ENCODE measurements at places on chromosomes 3 and 15.

DNA sequence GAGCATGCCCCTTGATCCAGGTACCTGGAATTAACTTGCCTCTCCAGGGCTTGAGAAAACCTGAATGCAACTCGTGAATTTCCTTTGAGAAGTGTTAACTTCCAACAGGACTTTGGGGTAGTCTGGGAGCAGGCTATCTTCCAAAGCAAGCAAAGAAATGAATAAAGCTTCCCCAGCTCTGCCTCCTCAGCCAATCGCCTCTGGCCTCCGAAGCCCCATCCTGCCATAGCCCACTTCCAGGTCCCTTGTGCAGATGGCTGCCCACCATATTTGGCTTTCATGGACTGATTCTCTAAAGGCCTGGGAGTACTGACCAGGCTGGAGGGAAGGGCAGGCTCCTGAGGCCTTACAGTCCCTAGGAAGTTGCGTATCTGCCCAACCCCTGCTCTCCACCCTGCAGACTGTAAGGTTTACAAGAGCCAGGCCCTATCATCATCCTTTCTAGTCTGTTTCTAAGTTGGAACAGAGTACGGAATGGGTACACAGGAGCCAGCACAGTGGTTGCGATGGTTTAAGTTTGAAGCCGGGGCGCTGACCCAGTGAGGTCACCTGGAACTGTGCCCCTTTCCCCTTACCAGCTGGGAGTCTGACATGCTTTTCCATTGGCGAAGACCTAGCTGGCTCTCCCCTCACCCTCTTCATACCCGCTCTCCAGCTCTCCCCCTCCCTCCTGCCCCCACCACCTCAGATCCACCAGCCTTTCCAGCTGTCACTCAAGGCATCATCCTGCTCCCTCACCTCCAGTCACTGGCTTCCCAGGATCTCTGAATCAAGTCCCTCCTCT lies 1.1 kb upstream of the PML start:
- DNase-seq = peak; percentile 47

GRCh38 chr3:189214651-189215050 lies 42.9 kb downstream of the TPRG1 start:
- DNase-seq = no peak

DNA sequence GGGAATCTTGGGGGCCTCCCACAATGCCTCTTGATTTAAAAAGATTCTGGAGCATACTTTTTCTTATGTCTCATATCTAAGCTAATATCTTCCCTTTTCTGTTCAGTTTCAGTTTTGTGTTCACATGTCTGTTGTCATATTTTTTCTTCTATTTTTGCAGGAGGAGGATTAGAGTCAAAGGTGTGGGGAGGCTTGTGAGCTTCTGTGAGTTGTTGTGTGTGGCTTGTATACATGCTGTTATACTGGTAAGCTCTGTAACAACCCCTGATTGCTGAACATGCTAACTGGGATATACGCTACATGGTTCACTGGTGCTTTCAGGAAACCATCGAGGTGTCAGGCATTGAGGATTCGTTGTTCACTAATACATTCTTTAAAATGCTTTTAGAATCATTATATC lies 83.5 kb downstream of the SLC25A26 start:
- no peak for DNase-seq

DNA sequence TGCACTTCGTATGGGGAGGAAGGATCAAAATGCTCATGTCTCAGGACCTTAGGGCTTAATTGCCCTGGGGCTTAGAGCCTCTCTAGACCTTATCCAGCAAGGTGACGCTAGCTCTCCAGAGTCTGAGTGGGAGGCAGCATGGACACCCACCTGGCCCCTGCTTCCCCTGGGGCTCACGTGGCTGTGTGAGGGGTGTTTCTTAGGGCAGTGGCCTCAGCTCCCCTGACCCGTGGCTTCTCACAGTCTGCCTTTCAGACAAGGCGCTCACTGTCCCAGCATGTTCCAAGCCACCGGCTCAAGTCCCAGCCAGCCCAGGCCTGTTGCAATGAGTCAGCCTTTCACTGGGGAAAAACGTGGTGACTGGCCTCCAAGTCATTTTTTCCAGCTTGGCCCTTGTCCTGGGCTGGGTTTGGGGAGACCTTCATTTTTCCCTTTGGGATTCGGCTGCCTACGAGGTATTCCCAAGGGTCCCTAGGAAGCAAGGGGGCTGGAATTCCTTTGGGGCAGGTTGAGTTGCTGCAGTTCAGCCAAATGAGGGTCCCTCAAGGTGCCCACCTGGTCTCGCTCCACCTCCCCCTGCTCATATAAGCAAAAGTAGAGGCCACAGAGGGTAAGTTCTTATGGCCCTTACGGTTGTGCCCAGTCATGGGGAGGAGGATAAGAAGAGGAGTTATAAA lies 15.7 kb downstream of the BHLHE40 start:
- no peak for DNase-seq

DNA sequence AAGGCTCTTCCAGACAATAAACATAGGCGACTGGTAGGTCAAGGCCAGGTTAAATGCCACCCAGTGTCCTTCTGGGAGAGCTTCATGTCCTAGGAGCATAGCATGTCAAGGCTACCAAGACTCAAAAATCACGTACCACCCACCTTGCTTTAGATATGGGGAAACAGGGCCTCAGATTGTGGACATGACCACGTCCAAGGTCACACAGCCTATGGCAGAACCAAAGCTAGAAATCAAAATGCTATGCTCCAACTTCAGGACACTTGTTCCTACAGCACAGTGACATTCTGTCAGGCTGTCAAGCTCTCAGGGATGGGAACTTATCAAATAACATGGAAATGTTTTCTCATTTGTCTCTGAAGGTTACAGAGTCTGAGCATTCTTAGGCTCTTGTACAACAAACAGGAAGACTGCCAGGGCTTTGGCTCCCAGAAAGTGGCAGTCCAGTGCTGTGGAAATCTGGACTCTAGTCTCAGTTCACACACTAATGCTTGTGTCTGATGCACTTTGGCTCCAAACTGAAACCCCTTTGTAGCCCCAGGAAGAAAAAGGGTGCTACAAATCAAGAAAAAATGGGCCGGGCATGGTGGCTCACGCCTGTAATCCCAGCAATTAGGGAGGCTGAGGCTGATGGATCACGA lies 170.4 kb upstream of the LPP start:
- no peak for DNase-seq

DNA sequence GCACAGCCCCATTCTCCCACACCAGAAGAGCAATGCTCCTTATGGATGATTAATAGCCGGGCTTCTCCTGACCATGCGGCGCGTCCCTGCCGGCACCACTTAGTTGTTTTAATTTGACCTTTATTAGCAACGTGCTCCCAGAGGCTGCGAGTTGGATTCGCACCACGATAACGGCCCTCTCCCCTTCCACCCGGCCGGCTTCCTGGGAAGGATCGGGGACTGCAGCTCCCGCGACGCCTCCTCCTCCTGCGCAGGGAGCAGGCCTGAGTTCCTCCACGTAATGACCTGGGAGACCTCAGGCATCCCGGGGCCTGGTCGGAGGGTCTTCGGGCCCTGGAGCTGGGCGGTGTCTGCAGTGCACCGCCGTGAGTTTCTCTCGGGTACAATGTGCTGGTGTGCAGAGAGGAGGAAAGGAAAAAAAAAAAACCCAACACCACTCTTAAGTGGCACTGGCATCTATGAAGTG lies 243.3 kb upstream of the TOPAZ1 start:
- DNase-seq = no peak

GRCh38 chr15:56805466-56806147 lies 72.3 kb upstream of the ZNF280D start:
- peak; percentile 20 for DNase-seq

DNA sequence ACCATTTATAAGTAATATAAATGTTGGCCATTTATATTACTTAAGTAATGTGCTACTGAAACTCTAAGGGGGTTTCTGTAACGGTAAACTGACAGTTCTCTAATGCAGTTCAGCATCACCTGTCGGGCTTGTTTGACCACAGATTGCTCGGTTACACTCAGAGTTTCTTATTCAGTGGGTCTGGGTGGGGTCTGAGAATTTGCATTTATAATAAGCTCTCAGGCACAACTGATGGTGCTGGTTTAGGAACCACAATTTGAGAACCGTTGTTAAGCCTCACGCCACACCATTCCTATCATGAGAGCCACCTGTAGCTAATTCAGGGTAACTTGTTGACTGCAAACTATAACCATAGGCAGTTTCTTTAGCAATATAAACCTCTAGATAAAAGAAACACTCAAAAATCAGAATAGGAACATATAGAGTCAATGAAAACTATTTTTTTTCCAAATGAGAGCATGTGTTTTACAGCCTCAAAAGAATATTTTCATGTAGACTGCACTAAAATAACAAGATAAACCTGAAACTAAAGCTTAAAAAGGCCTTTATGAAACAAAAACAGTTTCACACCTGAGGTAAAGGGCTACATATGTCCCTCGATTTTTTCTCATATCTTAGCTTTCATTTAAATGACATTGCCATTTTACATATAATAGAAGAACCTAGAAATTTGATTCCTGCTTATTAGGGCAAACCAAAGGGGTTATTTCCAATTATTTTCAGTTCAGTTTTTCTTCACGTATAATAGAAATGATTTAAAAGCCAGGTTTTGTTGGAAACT lies 604.8 kb downstream of the UNC13C start:
- no peak for DNase-seq
